Stimulated activated CD8-positive, alpha-beta memory T cell treated with anti-CD3 and anti-CD28 coated beads, Interleukin-2, amount 100 ng/mL, for 1 hour (primary cell): ENCODE measurements at places on chromosomes 2 and 18.
A peak's percentile ranks its signal among the peaks of the same experiment; 100 is the strongest.

DNA sequence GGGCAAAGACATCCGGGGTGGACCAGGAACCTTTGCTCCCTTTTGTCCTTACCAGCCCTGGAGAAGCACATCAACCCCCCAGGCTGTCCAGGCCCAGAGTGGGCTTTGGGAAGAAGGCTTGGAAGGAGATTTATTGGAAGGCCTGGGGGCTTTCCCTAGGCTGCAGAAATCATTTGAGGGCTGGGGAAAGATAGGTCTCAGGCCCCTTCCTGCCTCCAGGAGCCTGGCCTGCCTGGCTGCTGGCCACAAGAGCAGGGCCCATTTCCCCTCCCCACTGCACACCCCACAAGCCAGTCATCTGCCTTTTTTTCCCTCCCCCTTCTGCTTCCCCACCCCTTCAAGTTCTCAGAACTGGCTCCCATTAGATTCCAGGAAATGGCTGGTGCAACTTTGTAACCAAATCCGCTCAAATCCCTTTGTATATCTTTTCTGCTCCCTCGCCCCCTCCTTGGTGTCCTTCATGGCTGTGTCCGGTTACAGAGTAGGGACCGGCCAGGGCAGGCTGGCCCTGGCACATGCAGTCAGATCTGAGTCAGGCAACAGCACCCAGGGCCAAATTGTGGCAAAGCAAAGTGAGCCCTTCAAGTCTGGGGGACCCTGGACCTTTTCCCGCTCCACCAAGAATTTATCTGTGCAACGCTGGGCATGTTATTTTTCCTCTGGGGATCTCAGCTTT lies 20.8 kb upstream of the TNP1 start:
- DNase-seq, result no peak

DNA sequence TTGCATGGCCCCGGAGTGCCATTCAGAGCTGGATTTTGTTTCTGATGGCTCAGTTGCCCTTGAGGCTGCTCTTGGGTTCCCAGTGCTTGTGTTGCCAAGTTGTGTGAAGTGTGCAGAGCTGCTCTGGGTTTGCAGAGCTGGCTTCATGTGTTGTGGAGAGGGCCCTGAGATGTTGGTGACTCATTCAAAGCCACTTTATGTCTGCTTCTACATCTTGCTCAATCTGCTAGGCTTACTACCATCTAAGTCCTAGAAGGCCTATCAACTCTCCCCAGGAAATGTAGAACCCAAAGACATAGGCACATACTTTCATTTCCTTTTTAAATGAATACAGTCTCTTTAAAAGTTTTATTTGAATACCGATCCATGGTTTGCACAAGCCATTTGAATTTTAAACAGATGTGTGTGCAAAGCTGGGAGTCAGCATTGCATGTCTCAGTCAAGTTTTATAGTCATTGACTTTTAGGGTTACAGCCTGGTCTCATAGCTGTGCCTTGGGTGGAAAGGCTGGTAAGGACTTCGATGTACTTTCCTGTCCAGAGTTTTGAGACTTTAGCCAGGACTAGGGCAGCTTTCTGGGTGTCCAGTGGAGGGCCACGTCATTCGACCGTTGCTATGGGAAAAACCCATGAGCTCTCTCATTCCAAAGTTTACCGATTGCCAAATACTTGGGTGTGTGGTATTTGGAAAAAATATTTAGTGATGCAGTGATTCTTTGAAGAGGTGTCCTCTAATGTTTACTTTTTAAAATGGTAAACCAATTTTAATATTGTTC lies 105.0 kb downstream of the LTBP1 start:
- no peak for DNase-seq

GRCh38 chr2:241035818-241036396 lies 37.5 kb downstream of the SNED1 start:
- DNase-seq, result peak; percentile 28

DNA sequence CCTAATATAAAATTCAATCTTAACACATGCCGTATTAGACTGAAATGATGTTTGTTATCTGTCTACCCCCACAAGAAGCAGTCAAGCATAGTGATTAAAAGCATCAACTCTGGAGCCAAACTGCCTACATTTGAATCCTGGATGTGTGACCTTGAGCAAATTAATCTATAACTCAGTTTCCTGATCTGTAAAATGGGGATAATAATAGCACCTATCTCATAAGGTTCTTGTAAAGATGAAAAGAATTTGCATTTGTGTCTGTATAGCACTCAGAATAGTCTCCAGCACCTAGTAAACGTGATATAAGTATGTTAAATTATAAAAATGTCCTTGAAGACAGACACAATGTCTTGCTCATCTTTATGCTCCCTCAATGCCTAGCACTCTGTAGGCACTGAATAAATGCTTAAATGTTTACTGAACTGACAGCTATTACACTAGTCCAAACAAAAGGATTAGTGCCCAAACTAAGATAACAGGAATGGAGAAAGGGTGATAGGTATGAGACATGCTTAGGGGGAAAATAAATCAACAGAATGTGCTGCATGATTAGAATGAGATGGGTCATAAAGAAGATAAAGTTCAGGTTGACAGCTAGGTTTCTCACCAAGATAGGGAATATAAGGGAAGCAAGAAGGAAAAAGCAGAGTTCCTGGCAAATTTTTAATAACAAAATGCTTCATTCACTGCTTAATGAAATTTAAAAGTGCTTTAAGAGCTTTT lies 180.6 kb downstream of the ATAD2B start:
- no peak for DNase-seq

- DNase-seq, result no peak
Observed at GRCh38 chr2:172481507-172482262, 54.3 kb downstream of the ITGA6 start.

DNA sequence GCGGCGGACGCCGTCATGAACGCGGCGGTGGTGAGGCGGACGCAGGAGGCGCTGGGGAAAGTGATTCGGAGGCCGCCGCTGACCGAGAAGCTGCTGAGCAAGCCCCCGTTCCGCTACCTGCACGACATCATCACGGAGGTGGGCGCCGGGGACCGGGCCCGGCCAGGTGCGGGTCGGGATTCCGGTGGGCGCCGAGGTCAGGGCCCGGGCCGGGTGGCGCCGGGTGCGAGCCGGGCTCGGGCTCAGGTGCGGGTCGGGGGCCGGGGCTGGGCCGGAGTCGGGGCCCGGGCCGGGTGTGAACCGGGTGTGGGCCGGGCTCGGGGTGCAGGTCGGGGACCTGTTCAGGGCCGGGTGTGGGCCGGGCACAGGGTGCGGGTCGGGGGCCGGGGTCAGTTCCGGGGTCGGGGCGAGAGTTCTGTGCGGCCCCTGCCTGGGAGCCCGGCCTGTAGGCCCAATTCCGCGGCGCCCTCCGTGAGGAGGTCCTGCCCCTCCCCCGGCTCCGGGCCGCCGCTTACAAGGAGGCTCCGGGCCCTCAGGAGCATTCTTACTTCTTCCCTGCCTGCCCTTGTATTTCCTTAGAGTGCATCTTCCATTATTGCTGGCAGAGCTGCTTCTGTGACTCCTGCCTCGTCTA lies 447 bp downstream of the TRAF3IP1 start:
- DNase-seq, result no peak

- no peak for DNase-seq
Observed at GRCh38 chr2:55120634-55121359, 70.5 kb upstream of the RTN4 start.

DNA sequence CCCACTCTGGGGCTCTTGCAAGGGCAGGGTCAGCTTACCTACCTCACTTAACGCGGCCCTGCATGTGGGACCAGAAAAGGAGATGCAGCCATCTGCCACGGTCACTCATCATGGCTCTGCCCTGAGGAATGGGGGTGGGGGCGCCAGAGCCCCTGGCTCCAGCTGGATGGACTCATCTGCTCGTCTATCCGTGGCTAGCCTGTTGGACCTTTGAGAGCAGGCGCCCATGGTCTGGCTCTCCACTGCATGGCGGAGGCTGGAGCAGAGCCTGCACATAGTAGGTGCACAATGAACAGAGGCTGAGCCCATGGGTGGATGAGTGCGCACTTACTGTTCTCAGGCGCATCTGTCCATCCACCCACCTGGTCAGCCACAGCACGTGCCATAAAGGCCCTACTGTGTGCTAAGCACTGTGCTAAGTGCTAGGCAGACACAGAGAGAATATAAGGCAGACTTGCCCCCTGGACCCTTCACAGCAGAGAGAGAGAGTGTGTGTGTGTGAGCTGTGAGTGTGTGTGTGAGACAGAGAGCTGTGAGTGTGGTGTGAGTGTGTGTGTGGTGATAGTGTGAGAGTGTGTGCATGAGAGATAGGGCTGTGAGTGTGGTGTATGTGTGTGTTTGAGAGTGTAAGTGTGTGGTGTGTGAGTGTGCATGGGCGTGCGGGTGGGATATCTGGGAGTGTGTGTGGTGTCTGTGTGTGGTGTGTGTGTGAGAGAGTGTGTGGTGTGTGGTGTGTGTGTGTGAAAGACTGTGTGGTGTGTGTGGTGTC lies 151.3 kb downstream of the TFCP2L1 start:
- DNase-seq, result no peak

- no peak for DNase-seq
Observed at GRCh38 chr2:15425712-15426111, 135.4 kb downstream of the NBAS start.

DNA sequence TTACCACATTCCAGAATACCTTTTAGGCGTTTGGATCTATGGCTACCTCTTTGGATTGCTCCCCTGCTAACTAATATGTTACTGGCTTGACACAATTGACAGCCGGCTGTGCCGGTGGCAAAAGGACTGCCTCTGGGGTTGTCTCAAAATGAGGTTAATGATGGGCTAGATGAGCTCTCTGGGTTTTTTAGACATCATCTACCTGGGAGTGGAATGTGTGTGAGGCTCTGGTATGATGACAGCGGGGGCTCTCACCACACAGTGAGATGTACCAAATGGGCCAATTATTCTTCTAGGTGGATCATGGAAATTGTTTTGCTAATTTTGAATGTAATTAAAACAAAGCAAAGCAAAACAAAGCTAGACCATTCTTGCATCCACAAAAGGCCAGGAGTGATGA lies 391.1 kb upstream of the SPRED2 start:
- DNase-seq, result no peak

GRCh38 chr2:210207929-210208328 lies 17.3 kb downstream of the ACADL start:
- no peak for DNase-seq

GRCh38 chr2:55061523-55062344 lies 11.5 kb upstream of the RTN4 start:
- DNase-seq, result no peak

- no peak for DNase-seq
Observed at GRCh38 chr2:39243469-39244123, at the start of gene CDKL4. TSS of gene CDKL4 (minus strand) at chr2:39243970.

DNA sequence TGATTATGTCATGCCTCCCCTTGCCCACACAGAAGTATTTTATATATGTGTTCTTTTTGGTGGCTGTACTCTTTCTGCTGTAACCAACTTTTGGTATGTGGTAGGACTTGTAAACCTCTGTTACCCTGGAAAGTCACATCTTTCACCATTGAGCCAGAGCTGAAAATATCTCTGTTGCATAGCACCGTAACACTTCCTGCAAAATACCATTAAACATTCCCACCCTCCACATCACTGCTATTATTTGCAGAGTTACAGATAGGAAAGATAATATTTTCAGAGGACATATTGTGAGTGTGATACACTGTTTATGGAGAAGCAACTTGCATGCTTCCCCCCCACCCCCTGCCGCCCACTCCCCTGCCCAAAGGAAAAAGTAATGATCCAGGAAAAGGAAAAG lies 44.8 kb downstream of the CAB39 start:
- DNase-seq, result no peak

DNA sequence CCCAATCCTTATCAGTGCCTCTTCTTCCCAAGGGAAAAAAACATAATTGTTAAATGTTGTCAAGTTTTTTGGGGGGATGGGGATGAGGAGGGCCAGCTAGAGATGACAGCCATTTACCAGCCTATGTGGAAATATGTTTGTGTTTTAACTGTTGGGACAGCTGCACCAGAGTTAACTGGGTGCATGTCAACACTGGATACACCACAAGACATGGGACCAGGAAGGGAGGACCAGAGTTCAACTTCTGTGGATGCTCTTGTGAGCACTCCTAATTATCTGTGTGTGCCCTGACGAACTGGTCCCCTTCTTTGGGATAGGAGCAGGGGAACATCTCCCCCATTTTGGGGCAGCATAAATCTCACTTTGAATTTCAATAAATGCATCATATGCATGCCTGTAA lies 66.1 kb upstream of the FZD5 start:
- no peak for DNase-seq

DNA sequence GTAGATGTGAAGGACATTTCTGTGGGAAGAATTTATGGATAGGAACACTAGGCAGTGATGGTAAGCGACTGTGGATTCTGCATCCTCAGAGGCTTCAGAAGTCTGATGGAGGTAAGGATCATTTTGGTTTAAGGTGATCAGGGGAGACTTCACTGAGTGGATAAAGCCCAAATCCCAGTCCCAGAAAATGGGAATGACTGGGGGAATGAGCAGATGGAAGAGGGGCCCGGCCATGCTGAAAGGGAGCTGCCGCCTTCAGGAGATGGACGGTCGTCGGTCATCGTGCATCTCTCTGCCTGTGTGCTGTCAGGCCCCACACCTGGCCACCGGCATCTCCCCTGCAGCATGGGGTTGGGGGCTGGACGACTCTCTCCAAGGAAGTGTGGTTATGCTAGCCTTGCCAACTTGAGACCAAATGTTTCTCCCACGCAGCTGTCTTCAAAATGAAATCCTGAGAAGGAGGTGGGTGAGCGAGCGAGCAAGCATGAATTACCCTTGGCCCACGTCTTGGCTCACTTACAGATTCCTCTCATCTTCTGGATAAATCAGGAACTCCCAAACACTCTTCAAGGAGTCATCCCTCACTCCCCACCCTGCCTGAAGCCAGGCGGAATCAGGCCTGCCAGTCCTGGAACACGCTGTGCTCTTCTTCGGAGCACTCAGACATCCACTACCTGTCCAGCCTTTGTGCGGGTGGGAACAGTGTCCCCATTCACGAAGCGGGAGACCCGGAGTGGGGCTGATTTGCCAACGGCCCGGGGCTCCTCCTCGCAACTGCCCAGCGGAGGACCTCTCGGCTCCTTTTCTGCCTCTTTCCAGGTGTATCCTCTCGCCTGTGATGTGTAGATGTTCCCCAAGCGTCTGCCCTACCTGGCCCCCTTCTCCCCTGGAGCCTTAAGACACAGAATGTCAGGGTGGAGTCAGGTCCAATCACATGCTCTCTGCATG lies 85.6 kb downstream of the PRKCE start:
- DNase-seq, result no peak
